ENCODE measurements at places on chromosomes 12 and 14.
A peak's percentile ranks its signal among the peaks of the same experiment; 100 is the strongest.

DNA sequence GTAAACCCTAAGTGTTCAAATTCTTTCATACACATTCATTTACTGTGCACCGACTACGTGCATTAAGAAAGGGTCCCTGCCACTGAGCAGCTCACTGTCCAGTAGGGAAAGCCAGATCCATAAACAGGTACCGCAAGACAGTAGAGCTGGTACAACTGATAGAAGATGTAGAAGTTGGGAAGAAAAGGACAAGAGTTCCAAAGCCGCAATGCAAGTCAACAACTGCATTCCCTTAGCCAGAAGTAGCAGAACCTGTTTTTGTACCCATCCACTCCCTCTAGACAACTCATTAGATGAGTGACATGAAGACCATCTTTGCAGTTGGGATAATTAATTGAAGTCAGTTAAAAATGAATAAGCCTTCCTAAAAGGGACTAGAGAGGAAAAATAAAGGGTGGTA lies 1.3 kb downstream of the SENP1 start:
- no peak for DNase-seq

- DNase-seq, result no peak
These were observed 285.8 kb downstream of the NUAK1 start for GRCh38 chr12:105852951-105853350.

GRCh38 chr12:11812586-11813437 lies 163.3 kb downstream of the ETV6 start:
- peak; percentile 34 for DNase-seq

GRCh38 chr12:67070307-67070600 lies 198.9 kb upstream of the CAND1 start:
- no peak for DNase-seq

GRCh38 chr12:15996254-15996653 lies 85.1 kb downstream of the DERA start:
- DNase-seq, result no peak

DNA sequence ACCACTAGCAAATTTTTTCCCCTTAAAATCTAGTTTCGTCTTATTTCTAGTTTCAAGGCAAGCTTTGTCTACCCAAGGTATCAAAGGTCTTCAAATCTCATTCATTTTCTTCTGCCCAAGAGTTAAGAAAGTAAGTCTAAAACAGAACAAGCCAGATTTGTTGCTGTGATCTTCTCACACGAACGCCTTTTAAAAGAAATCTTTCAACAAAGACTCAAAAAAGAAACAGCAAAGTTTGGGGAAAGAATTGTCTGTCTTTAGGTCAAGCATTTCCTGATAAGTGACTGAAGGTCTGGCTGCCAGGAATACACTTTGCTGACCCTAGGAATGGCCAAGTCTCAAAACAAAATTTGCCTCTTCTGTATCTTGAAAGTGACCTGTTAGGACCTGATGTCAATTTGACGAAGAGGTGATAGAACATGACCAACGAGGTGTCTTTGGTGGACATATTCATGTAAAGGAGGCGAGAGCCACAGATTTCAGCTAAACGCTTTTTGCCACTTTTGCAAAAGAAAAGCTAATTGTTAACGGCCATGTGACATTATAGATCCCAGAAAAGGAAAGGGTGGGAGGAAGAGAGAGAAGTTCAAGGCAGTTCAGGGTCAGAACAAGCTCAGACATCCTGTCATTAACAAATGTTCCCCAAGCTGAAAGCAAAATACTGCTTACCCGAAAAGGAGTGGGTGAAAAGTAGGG lies 1.7 kb downstream of the CDK17 start:
- no peak for DNase-seq

GRCh38 chr14:86780461-86780860 lies 1212.5 kb downstream of the GALC start:
- no peak for DNase-seq

GRCh38 chr12:31232361-31232965 lies 93.5 kb downstream of the SINHCAF start:
- no peak for DNase-seq

GRCh38 chr12:25970082-25970481 lies 11.6 kb downstream of the RASSF8 start:
- DNase-seq, result no peak

GRCh38 chr14:99573436-99574098 lies 30.4 kb downstream of the CCDC85C start:
- DNase-seq, result no peak

DNA sequence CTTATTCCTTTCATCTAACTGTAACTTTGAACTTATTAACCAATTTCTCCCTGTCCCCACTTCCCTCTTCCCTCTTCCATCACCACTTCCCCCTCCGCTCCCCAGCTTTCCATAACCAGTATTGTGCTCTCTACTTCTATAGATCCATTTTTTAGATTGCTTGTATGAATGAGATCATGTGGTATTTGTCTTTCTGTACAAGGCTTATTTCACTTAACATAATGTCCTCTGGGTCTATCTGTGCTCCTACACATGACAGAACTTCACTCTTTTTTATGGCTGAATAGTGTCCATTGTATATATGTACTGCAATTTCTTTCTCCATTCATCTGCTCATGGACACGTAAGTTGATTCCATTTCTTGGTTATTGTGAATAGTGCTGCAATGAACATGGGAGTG lies 14.4 kb downstream of the ERP27 start:
- DNase-seq, result no peak

DNA sequence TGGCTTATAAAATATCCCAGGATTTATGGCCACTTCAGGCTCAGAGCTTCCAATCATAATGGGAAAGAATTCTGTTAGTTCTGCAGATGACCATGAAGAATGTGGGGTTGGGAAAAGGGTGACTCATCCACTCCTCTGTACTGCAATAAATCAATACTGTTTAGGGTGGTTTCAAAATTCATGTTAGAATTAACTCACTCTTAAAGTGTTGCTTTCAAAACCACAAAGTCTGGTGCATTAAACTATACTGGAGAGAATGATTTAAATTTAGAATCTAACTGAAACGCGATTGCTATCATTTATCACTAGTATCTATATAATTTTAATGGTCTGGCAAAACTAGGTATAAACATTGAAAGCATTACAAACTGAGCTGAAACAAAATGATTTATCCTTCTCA lies 798 bp downstream of the CCDC198 start:
- no peak for DNase-seq

DNA sequence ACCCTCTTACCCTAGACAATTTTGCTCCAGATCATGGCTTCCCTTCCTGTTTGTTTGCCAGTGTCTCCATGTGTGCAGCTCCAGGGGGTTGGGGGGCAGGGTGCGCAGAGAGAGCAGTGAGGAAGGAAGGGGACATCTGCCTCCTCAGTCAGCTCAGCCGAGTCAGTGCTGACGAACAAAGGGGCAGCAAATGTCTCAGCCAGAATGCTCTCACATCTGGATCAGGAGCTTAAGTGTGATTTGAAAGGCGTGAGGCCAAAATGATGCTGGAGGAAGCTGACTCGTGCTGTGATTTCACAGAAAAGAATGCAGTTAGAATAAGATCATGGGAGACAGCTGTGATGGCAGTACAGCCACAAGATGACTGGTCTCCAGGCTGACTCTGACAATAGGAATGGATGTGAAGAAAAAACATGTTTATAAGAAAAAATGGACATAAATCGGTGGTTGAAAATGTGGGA lies 27.1 kb upstream of the CDK17 start:
- peak; percentile 26 for DNase-seq

- no peak for DNase-seq
These were observed 2.7 kb upstream of the SMIM41 start for GRCh38 chr12:52076811-52077210.

DNA sequence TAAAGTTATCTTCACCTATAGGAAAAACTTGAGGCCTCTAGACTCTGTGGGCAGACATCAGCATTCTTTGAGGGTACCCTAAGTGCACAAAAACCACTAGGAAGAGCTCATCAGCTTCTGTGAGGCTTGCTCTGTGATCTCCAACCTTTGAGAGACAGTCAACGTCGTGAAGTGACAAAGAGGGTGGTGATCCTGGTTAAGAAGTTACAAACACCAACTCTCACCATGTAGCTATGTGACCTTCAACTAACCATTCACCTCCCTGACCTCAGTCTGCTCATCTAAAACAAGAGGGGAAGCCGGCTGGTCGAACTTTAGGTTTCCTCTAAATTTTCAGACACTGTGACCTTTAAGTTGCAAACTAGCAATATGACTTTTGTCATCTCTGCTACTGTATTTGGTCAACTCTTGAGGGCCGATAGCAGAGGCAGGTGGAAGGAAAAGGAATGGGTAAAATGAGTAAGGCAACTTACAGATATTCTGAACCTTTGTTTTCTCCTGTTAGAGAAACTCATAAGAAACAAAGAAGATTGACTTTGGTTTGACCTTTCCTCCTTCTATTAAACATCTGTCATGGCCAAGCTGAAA lies 103.2 kb upstream of the PARP11 start:
- DNase-seq, result no peak

GRCh38 chr12:99824900-99825542 lies 159.7 kb downstream of the ANKS1B start:
- no peak for DNase-seq

DNA sequence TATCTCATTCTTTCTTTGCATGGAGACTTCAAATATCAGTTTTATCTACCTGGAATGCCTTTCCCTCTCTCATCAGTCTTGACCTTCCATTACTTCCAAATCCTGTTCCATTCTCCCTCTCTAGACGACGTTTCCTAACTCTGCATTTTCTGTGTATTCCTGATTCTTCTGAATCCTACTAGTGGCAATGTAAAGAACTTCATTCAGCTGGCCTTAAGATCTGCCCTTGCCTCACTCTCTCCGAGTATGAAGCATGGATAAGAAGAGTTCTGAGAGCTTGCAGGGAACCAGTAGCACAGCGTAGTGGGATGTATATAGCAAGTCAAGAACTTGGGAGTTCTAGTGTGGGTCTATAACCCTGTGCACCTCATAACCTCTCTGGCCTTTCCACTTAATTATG lies 68.5 kb upstream of the HOXC13 start:
- no peak for DNase-seq

Measured in activated naive CD4-positive, alpha-beta T cell treated with anti-CD3 and anti-CD28 coated beads, Interleukin-2, amount 10 ng/mL, durations not matched to agents 7 days and 5 days (primary cell).